ENCODE measurements at places on chromosomes 11 and 22.

DNA sequence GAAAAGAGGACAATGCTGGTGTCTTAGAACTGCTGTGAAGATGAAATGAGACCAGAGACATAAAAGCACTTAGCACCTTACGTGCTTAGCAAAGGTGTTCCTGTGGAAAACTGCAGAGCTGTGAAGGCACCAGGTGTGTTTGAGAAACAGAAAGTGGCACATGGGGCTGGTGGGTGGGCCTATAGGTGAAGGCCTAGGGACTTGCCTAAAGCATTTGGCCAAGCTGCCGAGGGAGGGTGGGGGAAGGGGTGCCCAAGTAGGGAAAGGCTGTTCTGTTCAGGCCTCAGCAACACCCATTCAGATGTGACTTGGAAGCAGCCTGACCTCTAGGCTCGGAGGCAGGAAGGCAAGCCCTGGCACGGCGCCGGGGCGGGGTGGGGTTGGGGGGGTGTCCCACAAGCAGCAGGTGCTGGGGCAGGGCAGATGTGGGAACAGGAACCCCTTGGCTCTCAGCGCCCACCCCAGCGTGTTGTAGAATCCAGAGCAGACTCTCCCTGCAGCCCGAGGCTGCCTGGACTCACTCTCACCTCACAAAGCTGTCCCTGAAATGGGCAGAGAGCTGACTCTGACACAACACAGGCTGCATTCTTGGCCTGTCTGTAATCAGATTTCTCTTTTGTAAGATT lies 366.7 kb upstream of the NARS2 start:
- DNase-seq: no peak

- no peak for DNase-seq
Observed at GRCh38 chr11:111549196-111549868, 8.8 kb downstream of the LAYN start.

DNA sequence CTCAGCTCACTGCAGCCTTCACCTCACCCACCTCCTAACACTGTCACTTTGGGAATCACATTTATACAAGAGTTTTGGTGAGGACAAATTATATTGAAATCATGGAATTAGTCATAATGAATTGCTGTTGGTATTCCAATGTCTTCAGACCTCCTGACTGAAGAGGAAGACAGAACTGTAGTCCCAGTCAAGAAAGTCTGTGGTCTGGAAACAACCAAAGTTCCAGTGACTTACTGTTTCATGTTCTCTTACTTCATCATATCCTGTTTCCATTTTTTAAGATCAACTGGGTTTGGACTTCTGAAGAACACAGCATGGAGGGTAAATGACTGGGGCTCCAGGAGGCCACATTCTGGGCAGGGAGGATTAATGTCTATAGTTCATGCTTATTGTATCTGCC lies 43.0 kb upstream of the HIPK3 start:
- DNase-seq: no peak

DNA sequence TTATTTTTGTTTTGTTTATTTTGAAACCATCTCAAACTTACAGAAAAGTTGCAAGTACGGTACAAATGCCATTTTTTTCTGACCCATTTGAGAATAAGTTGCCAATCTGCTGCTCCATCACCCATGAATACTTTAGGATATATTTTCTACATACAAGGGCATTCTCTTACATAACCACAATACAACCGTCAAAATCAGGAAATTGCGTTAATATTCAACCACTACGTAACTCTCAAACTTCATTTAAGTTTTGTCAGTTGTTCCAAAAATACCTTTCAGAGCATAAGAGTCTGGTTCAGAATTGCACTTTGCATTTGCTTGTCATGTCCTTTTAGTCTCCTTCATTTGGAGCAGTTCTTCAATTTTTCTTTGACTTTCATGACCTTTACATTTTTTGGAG lies 194.3 kb upstream of the BDNF start:
- DNase-seq: no peak

DNA sequence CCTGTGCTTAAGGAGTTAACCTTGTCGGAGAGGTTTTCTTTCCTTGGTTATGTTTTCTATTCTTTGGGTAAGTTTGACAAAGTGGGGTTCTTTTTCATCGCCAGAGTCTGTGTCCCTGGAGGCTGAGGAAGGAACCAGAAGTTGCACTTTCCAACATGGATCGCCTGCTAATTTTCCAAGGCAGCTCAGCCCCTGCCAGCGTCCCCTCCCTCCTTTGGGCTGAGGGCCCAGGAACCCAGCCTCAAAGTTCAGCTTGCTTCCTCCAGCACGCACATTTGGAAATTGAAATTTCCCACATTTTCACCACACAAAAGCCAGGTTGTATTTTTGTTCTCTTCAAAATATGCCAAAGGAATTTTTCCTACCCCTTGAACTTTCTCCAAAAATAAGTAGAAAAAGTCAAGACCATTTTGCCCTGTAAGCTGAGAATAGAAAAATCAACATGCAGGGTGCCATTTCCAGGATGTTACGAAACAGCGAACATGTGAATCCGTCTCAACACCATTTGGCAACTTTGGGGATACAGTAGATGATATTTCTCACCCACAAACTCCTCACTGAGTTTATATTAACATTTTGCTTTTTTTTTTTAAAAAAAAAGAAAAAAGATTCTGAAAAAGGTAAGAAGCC lies 343.5 kb downstream of the TENM4 start:
- no peak for DNase-seq

- DNase-seq: no peak
Observed at GRCh38 chr11:130513132-130513531, 64.7 kb downstream of the ADAMTS15 start.

- DNase-seq: no peak
Observed at GRCh38 chr11:14705067-14705466, 61.5 kb downstream of the PDE3B start.

DNA sequence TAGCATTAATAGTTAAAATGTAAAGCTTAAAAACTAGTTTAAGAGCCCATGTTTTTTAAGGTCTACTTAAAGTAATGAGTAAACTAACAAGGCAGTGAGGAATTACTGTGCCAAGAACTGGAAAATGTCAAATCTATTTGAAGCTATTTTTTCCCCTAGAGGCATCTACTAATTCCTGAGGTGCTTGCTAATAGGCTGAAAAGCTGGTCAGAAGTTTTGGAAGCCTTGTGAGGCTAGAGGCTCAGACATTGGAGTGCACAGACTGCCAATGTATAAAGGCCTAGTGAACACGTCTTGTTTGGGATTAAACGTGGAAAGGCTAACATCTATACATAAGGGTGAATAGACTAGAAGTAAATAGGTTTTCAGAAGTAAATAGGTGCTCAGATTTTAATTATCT lies 136.5 kb upstream of the C11orf87 start:
- DNase-seq: no peak

DNA sequence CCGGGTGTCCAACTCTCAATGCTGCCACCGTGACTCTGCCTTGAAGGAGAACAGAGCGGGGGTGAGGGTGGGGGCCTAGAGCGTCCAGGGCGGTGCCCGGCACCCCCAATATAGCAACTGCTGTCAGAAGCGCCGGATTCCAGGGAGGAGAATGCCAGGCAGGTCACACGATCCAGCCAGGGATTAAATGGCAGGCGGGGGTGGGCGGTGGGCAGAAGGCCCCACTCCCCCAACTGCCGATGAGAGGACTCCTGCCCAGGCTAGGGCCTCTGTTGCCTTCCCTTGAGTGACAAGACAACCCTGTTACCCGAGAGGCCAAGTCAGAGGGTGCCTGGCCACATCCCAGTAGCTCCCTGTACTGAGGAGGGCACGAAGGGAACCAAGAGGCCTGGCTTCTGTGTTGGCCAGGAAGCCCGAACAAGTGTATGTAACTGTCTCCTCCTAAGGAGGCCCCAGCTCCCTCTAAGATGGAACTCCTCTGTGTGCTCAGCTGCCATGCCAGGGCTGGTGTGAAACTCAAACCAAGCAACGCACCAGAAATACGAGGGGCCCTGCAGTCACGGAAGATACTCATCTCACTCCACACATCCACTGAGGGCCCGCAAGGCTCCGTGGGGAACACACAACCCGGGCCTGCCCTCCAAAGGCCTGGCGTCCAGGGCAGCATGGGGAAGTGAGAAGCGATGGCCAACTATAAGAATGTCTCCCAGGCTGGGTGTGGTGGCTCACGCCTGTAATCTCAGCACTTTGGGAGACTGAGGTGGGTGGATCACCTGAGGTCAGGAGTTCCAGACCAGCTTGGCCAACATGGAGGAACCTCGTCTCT lies 3.0 kb downstream of the PACSIN3 start:
- DNase-seq: no peak

DNA sequence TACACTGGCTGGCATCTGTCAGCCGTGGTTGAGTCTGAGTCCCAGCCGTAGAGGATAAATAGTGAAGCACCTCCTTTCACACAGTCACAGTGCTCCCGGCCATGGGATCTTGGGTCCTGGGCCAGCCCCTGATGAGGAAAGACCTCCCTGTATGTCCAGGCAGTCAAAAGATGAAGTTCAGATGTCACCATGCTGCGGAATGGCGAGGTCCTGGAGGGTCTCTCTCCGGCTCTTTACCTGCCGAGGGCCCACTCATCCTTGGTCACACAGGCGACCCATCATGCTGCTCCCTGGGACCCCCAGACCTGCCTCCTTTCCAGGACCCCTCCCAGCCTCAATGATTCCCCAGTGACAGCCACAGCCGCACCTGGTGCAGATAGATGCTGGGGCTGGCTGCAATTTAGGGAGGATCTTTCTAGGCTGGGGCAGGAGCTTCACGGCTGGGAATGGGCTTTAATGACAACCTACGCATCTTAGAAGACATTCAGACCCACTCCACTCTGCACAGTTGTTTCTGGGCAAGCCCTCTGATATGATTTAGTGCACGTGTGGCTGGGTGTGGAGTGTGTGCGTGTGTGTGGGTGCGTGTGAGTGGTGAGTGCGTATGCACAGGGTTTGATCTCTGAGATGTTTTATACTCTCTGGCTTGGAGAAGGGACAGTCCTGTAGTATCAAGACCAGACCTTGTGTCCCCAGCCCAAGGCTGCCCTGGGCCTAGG lies 79.7 kb downstream of the FBLN1 start:
- DNase-seq: no peak

DNA sequence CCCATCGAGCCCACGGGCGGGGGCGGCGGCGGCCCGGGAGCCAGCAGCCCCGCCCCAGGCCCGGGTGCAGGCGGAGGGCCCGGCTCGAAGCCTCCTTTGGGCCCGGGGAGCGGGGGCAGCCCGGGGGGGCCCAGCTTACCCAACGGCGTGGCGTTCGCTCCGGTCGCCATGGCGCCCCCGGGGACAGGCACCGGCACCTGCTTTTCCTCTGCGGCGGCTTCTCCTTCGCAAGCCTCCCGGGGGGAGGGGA lies 194 bp downstream of the SF1 start:
- no peak for DNase-seq

- DNase-seq: no peak
Observed at GRCh38 chr11:61968758-61969390, 1.4 kb upstream of the FTH1 start.

DNA sequence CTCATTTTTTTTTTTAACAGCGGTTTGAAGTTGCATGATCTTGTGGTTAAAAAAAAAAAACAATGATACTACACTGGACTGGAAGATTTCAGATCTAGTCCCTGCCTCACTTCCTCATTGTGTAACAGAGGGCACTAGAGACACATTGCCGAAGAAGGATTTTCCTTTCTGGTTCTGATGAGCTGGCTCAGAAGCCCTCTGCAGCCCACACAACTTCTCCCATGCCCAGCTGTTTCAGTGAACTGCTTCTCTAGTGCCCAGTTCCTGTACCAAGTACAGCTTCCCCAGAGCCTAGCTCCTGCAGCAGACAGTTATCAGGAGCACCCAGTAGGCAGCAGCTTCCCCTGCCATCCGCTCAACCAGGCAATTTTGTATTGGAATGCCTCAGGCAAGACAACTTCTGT lies 29.5 kb upstream of the ANO5 start:
- no peak for DNase-seq

All from GM12892 (cell line).